ENCODE measurements at places on chromosomes 13 and 19. TPM values are rescaled to one million over a fixed set of nuclear protein-coding genes. Genes with fewer than 3 reads are reported as not detected.

Gene ZNF766
- 15.4 TPM for total RNA-seq

Gene LILRA1
- total RNA-seq, result not detected

Gene KIRREL2
- not detected for total RNA-seq

Gene CASP14
- total RNA-seq, result not detected

Gene MCOLN1
- total RNA-seq, result 8.8 TPM

Gene PRR19
- 0.23 TPM for total RNA-seq

Gene FBXL12
- 19.5 TPM for total RNA-seq

Gene ZNF112
- 8.9 TPM for total RNA-seq

Gene FLT3
- total RNA-seq, result not detected

Gene DIRAS1
- 2.3 TPM for total RNA-seq

Gene CBLC
- 0.07 TPM for total RNA-seq

Gene SOX1
- total RNA-seq, result not detected

Gene CLDND2
- total RNA-seq, result not detected

Gene TRMT1
- 26.5 TPM for total RNA-seq

Gene LILRB3
- not detected for total RNA-seq

Gene IL11
- 13.9 TPM for total RNA-seq

Gene FUT3
- not detected for total RNA-seq

Gene CATSPERD
- not detected for total RNA-seq

Gene LRG1
- total RNA-seq, result not detected

Gene TIMM29
- total RNA-seq, result 25.5 TPM

Gene APLP1
- total RNA-seq, result 28.9 TPM

Gene IGFL2
- 0.13 TPM for total RNA-seq

Gene TMC4
- 0.20 TPM for total RNA-seq

Gene PCDH9
- 3.8 TPM for total RNA-seq

Gene MAP4K1
- total RNA-seq, result 0.07 TPM

Gene ZNF66
- 1.5 TPM for total RNA-seq

Gene PROZ
- total RNA-seq, result not detected

Gene ZNF575
- total RNA-seq, result 0.36 TPM

Data from smooth muscle cell of the pulmonary artery (primary cell).